CD8-positive, alpha-beta T cell (primary cell): ENCODE measurements at places on chromosomes 3 and 15.

GRCh38 chr15:75129788-75130187, 71.9 kb upstream of the C15orf39 start:
- DNase-seq: no peak

DNA sequence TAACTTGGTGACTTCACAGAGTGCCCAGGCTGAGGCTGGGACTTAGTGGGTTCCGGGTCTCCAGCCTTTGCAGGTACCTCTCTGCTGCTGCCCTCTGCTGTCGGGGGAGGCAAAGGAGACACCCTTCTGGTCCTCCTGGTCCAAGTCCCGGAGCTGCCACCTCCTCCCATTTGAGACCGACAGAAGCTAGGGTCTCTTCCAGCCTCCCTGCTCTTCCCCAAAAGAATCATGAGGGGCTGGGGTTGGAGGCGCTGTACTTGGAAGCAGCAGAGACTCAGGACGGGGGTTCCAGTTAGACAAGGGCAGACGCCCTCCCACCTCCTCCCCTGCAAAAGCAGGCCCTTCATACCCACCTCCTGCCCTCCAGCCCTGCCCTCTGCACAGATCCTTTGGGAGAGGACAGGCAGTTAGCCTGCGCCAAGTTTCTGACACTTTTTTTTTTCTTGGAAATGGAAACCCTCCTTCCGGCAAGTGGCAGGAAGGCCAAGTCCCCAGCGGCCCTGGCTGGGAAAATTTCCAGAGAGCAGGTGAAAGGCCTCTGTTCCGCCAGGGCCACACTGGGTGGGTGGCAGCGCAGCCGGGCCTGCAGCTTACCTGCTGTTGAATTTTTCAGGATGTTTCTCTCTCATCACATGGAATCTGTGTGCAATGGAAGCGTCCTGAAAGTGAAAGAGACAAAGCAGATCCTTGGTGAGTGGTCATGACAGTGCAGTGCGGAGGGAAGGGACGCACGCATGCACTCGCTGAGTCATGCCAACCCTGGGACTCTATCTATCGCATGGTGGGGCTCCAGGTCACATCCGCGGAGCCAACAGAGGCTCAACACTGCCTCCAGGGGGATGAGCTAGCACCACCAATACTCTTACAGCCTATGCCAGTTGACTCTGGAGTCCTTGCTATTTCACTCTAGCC, 119.9 kb downstream of the DGKG start:
- no peak for DNase-seq

DNA sequence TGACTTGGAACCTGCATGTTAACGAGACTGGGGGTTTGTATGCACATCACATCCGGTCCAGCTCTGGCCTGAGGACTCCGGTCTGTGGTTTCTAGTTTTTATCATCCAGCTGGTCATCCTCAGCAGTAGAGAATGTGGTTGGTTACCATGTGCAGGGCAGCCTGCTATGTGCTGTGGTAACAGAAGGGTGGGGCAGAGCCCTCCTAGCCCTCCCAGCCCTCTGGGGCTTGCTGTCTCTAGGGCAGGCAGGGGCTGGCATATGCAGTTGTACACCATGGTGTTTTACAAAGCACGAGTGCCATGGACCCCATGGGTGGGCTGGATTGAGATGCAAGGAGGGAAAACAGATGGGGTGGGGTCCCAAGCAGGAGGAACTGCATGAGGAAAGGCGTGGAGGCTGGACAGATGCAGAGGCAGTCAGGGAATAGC, 70.2 kb downstream of the APBA2 start:
- no peak for DNase-seq

GRCh38 chr15:61227950-61228936, 859 bp downstream of the RORA start:
- no peak for DNase-seq

- DNase-seq: peak; percentile 30
Measured at GRCh38 chr3:105752791-105753415, 115.9 kb downstream of the CBLB start.

GRCh38 chr3:122875547-122876127, 80.8 kb downstream of the SLC49A4 start:
- DNase-seq: no peak

GRCh38 chr15:50944672-50945071, 36.2 kb downstream of the AP4E1 start:
- no peak for DNase-seq

DNA sequence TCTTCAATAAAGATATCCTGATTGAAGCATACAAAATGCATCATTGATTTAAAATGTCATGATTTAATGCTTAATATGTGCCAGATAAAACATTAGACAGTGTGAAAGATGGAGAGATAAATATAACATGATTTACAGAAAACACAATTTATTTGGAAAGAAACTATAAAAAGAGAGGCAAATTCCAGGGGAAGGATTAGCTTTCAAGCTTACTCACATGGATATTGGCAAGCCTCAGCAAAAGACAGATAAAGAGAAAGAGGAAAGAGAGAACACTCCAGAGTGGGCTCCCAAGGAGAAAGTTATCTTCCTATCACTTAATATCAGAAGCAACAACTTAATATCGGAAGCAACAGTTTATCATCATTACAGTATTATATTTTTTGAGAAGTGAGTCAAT, 1036.5 kb downstream of the SQOR start:
- DNase-seq: no peak

DNA sequence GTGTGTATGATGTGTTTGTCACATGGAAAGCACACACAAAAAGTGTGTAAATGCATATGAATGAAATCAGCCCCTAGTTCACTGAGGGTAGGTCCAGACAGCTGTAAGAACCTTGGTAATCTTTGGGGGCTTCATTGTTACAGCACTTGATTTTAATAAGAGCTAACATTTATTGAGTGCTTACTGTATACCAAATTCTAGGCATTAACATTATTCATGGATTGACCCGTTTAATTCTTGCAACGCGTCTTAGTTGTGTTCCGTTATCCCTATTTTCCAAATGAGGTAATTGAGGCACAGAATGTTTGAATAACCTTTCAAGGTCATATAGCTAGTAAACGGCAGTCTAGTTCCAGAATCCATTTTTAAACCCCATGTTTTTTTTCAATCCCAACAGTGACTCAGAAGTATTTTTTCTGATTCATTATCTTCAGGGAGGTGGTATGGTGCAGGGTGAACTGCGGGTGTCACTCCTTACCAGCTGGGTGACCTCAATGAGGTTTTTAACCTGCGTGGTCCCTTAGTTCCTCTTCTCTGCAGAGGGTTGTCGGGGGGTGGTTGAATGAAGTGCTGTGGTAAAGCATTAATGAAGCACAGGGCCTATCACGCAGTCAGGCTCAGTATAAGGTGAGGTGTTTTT, 14.2 kb downstream of the RAB8B start:
- DNase-seq: peak; percentile 80
